ENCODE measurements at places on chromosomes 3 and 15.

DNA sequence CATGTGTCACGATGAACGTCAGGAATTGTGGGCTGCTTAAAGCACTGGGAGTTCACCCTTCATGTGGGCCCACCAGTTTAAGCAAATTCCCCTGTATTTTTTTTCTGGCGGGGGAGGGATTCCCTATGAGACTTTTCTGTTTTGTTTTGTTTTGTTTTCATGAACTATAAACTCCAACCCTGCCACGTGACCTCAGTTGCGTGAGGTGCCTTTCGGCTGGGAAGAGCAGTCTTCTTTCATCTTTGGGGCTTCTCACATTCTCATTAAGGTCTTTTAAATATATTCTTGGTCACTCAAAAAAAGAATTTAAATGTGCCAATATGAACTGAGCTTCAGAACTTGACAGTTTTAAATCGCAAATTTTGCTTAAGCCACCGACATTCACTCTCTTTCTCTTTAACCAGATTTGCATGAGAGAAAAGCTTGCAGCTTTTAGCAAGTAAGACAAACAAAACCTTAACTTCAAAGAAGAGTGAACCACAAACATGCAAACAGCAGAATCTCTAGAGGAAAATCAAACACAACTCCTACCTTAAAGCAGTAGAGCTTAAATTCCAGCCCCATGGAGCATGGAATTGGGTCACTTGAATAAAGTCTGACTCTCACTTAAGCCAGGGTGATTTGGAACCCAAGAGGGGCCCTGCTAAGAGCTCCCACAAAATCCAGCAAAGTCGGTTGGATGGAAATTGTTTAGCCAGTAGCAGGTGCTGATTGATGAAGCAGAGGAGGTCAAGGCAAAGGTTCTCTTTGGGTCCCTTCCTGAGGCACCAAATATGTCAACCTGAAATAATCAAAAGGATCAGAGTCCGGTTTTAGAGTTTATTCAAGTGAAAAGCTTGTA is 699.8 kb upstream of the GBE1 start:
- no peak for DNase-seq

DNA sequence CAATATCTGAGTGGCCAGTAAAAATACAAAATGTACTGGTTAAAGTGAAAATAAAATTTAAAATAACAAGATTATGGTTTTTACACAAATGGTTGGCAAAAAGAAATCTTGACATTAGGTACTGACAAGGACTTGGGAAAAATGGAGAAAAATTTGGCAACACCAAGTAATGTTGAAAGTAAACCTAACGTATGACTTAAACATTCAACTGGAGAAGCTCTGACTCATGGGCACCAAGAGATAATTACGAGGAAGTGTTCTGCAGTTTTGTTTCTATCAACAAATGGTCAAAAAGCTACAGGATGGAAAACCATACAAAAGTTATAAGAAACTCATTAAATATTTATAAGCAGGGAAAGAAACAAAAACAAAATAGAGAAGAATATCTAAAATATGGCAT is 177.7 kb downstream of the ZNF385D start:
- DNase-seq = no peak

GRCh38 chr3:150737874-150738679 is 24.9 kb downstream of the SIAH2 start:
- DNase-seq = peak; percentile 49

- no peak for DNase-seq
These were observed 9.8 kb upstream of the ANKDD1A start for GRCh38 chr15:64901914-64902313.

- DNase-seq = no peak
These were observed 52.1 kb downstream of the TFG start for GRCh38 chr3:100761211-100761942.

GRCh38 chr15:40747685-40748631 is 7.1 kb downstream of the RMDN3 start:
- DNase-seq = no peak

DNA sequence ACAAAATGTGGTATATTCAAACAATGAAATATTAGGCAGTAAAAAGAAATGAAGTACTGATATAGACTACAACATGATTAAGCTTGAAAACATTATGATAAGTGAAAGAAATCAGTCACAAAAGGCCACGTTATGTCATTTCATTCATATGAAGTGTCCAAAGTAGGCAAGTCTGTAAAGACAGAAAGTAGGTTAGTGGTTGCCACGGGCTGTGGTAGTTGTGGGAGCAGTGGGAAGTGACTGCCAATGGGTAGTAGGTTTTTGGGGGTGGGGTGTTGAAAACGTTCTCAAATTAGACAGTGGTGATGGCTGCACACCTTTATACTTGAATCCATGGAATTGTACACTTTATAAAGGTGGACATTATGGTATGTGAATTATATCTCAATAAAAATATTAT is 12.1 kb downstream of the GALNT15 start:
- no peak for DNase-seq

DNA sequence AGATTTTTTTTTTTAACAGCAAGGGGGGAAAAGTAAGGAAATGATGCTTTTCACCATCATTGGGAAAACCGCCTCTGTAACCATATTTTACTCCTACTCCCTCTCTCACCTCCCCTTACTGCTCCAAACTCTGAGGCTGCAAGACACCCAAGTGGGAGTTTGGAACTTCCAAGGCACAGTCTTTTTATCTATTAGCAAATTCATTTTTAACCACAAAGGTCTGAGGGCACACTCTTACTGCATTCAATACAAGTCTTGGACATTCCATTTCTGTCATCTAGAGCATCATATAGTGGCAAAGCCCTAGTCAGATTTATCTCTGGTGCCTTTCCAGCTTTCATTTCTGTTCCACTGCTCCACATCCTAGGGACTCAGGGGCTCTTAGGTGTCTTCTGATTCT is 13.2 kb downstream of the FAM162A start:
- no peak for DNase-seq

DNA sequence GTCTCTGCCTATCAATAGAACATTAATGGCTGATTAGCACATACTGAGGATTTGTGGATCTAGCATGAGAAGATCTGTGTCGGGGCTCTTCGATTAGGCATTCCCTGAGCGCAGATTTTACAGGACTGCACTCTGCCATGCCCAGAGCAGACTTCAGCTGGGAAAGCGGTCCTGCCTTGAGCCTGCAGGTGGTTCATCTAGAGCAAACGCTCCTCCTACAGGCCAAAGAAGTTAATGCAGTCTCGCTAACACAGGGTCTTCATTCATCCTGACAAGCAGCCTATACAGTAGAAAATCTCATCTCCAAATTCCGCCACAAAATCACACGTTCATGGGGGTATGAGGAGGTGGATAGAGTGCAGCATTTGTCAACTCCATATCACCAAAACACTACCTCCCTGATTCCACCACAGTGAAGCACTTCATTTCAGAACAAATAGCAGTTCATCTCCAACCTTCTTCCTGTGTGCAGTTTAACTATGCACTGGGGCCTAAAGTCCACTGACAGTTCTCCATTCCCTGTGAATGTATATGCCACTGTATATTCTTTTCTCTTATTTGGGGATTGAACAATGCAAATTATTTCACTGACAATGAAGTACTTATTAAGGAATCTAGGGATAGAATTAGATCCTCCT is 405.8 kb downstream of the IGSF11 start:
- no peak for DNase-seq

DNA sequence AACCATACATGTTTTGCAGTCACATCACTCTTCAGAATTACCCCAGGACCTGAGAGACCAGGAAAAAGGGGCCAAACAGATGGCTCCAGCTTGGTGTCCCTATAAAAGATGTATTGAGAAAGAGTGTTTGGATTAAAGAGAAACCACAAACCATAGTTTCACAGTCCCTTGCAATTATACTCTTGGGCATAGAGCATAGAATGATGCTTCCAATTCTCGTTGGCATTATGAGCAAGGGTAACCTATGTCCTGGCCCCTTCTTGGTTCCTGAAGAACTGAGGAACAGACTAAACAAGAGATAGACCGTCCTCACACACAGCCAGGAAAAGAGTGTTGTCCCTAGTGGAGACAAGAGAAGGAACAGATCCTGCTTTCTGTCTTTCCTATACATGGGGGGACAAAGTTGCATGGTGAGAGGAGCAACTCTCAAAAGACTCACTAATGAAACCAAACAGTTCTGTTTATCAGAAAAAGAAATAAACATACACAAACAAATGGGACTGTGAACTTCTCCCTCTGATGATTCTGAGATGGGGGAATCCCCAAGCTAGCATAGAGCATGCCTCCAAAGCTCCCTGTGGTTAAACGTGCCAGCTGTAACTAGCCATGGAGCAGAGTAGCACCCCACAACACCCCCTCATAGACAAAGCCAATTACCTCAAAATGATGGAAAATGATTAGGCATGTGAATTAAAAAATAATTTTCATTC is 908.6 kb downstream of the NTRK3 start:
- DNase-seq = no peak

- no peak for DNase-seq
These were observed 12.1 kb upstream of the GATA2 start for GRCh38 chr3:128504963-128505730.

- no peak for DNase-seq
These were observed 26.5 kb upstream of the ACTC1 start for GRCh38 chr15:34821831-34822230.

- no peak for DNase-seq
These were observed 26.3 kb downstream of the FBXO22 start for GRCh38 chr15:75929799-75930565.

DNA sequence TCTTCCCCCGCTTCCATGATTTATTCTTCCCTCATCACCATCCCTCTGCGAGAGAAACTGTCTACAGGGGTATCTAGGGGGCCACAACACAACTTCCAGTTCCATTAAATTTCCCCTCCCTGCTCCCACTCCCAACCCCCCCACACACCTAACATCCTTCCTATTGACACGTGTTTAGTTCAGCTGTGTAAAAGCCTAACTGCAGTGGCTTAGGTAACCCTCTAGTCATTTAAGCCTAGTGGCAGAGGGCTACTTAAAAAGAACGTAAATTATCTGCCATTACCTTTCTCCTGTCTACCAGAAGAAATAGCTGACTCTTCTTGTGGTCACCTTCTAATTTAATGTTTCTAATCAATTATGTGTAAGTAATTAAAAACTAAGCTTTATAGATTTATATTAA is 56.3 kb downstream of the ZNF148 start:
- DNase-seq = no peak

- no peak for DNase-seq
These were observed 41.0 kb downstream of the EPHB3 start for GRCh38 chr3:184602372-184603150.

DNA sequence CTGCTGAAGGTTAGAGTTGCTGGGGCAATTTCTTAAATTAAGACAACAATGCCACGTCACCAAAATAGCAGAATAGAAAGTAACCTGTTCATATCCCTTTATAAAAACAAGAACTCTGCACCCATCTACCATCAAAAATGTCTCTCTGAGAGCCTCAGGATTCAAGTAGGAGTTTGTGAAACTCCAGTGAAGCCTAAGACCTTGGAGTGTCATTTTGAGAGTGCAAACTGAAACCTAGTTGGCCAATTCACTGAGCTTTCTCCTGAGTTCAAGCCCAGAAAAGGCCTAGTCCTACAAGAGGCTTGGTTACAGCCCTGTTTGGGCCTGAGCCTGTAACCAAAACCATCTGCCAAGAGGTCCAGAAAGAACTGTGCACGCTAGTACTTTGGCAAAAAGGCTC is 335.1 kb downstream of the EFHB start:
- DNase-seq = no peak

DNA sequence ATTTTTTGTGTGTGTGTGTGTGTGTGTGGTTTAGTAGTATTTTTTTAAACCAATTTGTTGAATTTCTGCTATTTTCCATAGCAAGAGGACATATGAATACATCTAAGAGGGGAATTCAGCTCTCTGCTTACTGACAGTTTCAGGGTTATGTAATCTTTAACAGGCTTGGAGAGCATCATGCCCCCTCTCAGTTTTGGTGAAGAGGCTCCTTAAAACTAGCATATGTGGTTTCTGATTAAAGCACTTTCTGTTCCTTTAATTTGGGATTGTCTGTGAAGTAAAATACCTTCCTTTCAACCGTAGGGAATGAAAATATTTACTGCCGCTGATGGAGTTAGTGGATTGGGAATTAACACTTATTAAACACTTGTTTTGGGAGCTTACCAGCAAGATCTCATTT is 19.4 kb upstream of the NFKBIZ start:
- DNase-seq = no peak

DNA sequence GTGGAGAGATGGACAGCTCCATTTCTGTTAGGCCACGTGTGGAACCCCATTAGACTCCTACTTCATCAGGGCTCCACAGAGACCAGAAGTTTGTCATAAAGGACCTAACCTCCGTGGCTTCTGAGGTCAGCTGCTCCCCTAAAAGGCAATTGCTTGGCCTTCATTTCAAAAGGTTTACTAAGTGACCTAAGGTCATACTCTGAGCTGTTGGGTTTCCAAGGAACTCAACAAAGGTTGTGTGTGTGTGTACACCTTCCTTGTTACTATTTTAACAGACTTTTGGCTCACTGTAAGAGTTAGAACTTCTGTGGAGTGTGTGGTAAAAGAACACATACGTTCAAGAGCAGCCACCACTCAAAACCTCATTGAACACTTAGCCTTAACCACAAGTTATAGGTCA is 73.9 kb downstream of the SEC22A start:
- no peak for DNase-seq

- DNase-seq = no peak
These were observed 43.0 kb downstream of the LRRC49 start for GRCh38 chr15:70935631-70936030.

DNA sequence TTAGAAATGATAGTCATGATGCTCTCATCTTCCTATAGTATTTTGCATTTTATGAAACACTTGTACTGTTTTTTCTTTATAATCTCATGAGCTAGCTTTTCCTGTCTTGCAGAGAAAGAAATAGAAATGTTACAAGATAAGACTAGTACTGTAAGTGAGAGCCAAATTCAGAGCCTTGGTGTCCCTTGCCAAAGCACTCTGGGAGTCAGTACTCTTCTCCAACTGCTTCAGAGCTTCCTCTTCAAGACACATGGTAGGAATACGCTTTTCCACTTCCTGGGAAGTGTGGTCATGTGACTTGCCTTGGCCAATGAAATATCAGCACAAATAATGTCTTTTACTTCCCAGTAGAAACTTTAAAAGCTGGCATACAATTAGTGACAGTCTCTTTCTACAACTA is 112.4 kb downstream of the SEMA6D start:
- DNase-seq = no peak

DNA sequence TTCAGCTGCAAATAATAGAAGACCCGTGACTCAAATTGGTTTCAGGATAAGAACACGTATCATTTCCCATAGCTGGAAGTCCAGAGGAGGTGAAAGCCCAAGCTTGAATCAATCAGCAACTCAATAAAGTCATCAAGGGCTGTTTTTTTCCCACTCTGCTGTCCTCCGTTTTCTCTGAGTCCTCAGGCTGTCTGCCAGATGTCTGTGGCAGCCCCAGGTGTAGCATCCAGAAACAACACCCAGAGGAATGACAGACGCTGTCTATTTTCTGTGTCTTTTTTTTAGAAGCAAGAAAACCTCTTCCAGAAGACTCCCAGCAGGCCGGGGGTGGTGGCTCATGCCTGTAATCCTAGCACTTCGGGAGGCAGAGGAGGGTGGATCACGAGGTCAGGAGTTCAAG is 204.4 kb downstream of the FAM43A start:
- no peak for DNase-seq

DNA sequence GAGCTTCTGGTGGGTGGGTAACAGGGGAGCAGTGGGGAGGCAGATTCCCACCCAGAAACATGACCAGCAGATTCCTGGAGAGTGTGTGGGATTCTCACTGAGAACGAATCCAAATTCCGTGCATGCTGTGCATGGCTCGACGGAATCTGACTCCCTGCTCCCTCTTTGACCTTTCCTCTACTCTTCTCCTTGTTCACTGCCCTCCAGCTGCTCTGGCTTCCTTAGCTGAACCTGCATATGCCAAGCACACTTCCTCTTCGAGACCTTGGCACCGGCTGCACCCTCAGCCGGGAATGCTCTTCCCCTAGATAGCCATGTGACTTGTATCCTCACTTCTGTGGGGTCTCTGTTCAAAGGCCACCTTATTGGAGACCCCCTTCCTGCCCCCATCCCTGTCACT is 6.3 kb downstream of the INSYN1 start:
- DNase-seq = no peak
